Head of caudate nucleus (tissue), 42 donors: ENCODE measurements at places on chromosomes 2 and 18.
A peak's percentile ranks its signal among the peaks of the same experiment; 100 is the strongest.

DNA sequence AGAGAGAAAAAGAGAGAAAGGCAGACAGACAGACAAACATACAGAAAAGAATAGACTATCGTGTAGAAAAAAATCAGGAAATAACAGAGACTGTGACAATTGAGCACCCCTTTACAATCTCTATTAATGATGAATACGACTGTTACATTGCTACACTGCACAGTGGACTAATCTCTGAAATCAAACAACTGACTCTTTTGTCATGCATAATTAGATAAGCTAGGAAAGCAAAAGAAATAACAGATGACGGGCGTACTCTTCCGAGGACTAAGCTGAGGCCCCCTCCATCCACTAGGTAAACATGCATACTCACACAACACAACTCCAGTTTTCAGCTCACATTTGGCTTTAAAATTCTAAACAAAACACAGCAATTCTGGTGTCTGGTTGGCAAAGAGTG lies 267.0 kb downstream of the NOL4 start:
- no peak for DNase-seq

DNA sequence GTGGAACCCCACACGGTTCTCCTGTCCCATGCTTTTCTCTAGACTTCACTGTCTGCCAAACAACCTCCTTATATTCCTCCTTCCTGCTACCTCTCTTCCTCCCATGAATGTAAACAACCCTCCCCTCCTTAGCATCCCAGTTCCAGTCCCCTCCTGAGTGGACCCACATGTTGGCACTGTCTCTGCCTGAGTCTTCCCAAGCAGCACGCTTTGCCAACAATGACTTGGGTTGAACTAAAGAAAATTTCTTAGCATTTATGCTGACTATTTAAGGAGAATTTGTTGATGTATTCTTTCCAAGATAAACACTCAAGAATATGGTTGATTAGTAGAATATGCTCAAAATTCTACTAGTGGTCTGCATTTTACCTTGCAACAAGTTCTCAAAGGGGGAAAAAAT lies 338.0 kb downstream of the TNS1 start:
- DNase-seq, result no peak

- no peak for DNase-seq
These were observed 10.6 kb downstream of the SCG2 start for GRCh38 chr2:223591596-223591995.

GRCh38 chr2:31729065-31729439 lies 148.3 kb upstream of the SRD5A2 start:
- DNase-seq, result no peak

- no peak for DNase-seq
These were observed 435.1 kb upstream of the MEIS1 start for GRCh38 chr2:65999796-66000195.

DNA sequence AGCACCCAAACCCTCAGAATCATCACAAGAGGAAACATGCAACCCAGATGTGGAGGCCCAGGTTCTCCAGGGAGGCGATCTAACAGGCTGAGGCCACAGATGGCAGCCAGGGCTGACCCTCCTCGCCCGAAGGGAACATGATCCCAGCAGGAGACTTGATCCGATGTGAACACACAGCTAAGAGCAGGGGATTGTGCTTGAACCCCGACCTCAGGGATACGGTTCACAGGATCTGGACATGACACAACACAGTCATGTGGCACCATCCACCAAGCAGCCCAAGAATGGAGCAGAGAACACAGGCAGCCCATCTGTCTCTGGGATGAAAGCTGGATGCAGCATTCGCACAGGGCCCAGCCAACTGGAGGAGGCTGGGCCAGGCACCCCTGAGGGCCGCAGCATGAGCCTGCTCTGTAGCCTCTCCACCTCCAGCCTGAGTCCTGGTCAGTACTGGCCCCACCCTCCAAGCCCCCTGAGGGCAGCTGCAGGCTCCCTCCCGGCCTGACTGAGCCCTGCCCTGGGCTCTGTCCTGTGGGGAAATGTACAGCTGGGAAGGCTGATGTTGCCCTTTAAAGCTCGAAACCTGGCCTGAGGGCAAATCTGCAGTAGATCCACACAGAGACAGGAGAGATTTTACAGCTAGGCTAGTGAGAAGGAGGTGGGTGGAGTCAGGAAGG lies 39.0 kb downstream of the AQP12A start:
- no peak for DNase-seq

GRCh38 chr2:9030190-9030589 lies 26.7 kb upstream of the MBOAT2 start:
- no peak for DNase-seq

DNA sequence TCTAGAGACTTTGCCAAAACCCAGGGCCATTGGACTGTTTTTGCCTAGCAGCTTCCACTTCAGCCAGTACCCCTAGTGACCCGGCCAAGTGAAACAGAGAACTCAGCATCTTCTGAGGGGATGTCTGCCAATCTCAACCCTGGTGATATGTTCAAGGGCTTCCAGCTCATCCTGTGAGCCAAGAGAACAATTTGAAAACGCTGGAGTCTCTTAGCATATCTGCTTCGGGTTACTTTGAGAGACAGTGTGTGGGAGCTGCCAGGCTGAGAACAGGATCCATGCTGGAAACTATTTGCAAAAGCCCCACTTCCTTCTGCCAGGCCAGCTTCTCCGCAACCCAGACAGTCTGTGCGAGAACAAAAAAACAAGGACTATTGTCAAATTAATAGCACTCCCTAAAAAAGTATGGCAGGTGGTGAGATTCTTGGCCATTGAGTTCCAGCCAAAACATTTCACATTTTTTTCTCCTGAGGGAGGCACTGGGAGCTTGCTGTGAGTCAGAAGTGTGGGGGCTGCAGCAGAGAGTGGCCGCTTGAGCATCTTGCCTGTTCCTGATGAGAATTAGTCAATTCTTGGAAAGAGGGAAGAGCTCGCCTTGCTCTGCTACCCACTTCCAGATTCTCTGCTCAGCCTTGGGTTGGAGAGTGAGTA lies 395.6 kb upstream of the TRIB2 start:
- DNase-seq, result peak; percentile 40

DNA sequence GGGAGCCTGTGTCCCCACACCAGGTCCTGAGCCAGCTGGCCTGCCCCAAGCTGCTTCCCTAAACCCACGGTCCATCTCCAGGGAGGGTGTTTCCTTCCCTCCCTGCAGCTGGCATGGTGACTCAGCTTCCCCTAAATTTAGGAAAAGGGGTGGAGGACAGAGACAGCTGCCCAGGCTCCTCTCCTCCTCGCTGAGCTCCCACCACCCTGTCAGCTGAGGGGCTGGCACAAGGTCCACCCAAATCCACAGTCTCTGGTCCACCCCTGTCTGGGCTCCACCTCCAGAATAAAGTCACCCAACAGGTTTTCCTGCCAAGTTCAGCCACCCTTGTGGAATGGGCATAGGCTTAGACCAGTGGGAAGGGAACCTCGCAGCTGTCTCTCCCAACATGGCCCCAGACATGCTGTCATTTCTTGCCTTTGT lies 156.5 kb downstream of the TNS1 start:
- DNase-seq, result no peak

DNA sequence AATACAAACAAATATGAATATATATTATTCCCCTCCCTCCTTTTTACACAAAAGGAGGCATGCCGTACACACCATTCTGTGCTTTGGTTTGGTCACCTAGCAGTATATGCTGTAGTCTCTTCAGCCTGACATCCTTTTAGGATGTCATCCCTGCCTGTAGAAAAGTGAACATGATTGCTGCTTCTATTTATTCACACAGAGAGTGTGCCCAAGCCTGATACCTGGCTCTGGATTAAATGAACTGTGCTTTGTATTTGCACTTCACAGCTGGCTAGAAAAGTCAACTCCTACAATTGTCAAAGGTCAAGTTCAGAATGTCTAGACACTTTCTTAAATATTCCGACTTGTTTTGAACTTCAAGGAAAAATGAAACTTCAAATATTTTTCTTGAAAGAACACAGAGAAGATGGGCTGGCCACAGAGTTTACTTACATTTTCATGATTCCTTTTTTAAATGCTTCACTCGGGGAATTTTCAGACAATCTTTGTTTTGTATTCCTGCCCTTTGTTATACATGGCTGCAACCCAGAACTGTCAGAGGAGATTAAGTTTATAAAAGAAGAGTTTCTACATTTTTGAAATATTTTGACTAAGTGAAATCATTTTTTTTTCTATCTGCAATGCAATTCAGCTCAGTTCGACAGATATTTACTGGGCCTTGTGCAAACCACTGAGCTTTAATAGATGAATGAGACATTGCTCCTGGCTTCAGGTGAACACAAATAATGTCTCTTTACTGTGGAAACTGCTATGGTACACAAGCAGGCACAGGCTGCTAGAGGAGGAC lies 33.5 kb downstream of the DAPL1 start:
- no peak for DNase-seq
